ENCODE measurements at places on chromosomes 4 and X.

DNA sequence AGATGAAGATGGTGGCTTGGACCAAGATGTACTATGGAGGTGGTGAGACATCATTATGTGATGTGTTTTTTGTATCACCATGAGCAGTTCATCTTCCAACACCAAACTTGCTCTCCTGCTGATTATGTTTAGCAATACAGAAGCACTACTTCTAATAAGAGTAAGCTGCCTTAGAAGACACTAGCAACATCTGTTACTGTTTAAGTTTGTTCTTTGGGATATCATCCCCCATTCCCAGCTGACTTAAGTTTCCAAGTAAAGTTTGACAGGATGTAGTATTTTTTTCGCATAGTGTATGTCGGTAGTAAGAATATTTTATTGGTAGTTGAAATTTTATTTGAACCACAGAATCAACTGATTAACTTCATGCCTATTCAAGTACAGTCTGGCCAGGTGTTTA, 123.5 kb upstream of the BMPR1B start:
- no peak for DNase-seq

DNA sequence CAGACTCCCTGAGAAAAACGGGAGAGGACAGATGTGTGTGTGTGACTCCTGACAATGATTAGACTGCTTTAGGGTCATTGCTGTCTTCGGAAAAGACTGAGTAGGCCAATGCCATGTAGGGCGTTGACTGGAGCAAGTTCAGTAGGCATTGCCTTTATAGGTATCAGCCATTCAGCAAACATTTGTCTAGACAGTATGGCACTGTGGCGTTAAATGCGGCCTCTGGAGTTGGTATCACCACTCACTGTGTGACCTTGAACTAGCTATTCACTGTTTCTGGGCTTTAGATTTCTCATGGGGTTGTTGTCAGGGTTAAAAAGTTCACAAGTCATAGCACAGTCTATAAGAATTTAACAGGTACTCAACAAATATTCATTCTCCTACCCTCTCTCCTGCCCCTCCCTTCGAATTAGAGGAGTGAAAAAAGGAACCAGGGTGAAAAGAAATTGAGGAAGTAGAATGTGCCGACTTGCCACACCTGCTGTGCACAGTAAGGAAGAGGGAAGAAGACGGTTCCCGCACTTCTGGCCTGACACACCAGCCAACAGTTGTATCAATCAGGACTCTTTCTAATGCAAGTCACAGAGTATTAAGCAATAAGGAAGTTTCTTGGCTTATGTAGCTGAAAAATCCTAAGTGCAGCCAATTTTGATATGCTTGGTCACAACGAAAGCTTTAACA, 83.2 kb upstream of the PLAC8 start:
- DNase-seq = no peak

GRCh38 chr4:120855307-120856001, 67.1 kb downstream of the PRDM5 start:
- no peak for DNase-seq

DNA sequence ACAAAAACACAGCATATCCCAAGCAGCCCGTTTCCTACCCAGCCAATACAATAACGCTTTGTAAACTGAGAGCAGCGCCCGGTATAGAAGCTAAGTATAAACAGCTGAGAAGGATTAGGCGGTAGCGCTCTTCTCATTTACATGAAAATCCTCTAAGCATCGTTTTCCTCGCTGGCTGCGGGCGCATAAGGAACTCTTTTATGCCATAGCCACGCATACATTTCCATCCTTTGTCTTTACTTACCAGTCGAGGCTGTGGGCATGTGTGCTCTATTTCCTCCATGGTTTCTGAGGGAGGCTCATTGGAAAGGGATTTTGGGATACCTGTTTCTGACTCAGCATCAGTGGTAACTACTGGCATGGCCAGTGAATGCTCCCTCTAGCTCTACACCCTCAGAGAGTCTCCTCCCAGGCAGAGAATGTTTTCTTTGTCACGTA, 383 bp downstream of the PCYT1B start:
- DNase-seq = no peak

DNA sequence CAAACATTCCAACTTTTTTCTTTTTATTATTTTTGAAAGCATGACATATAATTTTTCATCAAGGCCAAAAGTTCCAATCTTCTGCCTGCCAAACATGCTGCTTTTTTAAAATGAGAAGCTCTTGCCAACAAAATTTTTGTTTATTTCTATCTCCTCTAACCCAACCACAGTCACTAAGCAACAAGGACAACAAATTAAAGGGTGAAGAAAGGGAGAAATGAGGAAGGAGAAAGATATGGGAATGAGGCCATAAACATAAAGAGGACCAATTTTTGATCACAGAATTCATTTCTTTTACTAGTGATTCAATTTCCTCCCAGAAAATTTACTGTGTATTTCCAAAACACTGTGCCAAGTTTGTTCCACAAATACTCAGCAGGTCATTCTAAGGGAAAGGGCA, 537.0 kb upstream of the DIAPH2 start:
- DNase-seq = no peak

DNA sequence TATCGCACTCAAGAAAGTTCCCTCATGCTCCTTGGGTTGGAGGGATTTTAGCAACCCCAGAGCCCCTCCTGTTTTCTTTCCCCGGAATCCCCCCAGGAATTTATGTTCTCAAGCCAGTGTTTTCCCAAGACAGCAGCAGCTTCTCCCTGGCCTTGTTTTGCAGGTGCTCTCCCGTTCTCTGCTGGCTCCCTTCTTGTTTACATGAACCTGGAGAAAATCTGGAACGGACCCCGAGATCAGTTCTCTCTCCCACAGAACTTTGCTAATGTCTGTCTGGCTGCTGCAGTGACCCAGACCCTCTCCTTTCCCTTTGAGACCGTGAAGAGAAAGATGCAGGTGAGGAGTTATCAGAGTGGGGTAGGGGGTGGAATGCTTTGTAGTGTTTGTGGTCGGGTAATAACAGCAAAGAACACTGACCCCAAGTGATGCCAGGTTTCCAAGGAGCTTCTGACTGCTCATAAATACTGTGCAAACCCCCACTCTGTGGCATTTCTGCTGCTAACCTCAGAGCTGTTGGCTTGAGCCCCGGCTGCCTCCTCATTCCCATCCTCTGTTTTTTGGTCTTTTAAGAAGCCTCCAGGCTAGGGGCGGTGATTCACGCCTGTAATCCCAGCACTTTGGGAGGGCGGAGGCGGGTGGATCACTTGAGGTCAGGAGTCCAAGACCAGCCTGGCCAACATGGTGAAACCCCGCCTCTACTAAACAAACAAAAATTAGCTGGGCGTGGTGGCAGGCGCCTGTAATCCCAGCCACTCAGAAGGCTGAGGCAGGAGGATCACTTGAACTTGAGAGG, 11.1 kb downstream of the SLC25A43 start:
- DNase-seq = peak; percentile 76

DNA sequence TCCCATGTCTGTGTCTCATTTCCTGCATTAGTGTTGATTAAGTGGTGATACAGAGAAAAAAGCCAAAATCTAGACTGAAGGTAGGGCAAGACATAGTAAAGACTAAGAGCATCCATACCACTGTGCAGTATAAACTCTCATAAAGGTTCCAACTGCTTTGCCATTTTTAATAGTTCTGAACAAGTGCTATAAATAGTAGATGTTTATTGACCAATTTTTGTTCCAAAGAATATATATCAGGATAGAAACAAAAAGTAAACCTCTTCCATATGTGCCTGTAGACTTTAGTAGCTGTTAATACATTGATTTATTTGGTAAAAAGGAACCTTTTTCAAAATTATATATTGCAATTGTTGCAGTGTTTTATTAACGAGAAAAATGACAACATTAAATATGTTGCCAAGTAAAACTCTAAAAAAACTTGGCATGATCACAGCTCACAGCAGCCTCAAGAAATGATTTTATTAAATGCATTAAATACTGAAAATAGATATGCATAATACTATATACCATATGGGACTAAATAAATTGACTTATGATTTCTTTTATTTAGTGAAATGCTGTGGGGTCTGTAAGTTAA, 22.3 kb upstream of the AASDH start:
- no peak for DNase-seq

DNA sequence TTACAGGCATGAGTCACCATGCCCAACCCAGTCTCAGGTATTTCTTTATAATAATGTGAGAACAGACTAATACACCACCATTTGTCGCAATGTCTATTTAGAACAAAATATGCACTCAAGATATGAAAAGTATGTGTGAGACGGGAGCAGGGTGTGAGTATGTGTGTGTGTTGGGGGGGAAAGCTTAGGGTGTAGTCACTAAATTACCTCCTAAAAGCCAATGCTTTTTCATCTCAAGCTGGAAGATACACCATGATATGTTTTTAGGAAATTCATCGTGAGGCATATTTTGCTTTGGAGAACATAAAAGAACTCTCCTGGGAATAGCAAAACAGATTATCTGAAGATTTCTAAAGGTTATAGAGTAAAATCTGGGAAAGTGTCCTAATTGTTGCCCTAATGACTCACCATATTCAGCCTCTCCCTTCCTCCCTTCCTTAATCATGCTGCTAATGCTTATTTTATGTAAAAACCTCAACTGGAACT, 262.7 kb downstream of the PDHA2 start:
- no peak for DNase-seq

- DNase-seq = no peak
Measured at GRCh38 chr4:9143421-9144080, 26.7 kb upstream of the FAM90A26 start.

DNA sequence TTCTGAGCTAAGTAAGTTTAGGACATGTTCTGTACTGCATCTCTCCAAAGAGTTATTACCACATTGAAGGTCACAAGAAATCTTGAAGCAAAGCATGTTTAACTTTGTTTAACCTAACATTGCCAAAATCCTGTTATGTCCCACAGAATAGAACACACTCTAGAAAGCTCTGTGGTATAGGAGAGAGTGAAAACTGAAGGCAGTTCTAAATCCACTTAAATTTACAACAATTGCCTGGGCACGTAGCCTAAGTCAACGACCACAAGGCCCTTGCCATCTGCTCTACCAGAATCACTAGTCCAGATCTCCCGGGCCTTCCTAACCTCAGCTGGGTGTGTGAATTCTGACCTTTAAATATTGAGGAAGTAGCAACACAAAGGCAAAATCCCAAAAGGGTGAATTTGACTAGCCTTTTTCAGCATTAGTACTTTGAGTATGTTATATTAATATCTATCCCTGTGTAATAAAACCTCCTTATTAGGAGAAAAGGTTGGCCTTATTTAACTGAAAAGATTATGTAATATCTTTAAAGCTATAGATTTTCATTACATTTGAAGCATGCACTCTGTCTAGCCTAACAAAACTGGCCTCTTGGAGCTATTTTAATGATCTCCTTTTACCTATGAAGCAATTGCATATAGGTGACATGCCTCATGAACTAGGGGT, 4.5 kb upstream of the MAML3 start:
- peak; percentile 63 for DNase-seq

DNA sequence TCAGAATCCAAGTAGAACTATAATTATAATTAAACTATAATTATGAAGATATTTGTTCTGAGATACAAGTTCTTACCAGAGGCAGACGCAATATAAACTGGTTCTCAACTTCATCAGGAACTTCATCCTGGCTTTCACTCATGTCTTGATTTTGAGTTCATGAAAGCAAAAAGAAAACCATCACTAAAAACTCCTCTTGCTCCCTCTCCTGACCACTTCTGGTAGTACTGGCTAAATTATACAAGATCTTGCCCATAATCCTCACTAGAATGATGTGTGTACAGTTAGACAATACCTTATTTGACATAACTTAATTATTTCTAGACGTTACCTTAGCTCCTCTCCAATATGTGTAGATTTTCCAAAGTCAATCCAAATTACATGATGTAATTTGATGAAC, 3.7 kb downstream of the TAF7L start:
- no peak for DNase-seq

DNA sequence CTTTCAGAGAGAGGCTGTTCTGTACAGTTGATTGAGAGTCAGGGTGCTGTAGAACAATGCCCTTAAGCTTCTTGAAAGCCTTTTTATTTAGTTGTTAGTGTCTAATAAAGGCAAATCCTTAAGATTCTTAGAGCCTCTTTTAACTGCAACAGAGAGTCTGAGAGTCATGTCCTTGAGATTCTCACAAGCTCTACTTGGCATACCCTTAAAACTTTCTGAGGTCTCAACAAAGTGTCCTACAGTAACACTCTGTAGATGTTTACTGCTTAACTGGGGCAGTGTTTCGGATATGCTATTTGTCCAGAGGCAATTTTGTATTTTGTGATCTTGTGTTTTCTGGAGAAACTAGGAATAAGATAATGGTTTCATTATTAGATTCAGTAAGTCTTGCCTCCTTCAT, 209.7 kb downstream of the ARHGAP24 start:
- no peak for DNase-seq

DNA sequence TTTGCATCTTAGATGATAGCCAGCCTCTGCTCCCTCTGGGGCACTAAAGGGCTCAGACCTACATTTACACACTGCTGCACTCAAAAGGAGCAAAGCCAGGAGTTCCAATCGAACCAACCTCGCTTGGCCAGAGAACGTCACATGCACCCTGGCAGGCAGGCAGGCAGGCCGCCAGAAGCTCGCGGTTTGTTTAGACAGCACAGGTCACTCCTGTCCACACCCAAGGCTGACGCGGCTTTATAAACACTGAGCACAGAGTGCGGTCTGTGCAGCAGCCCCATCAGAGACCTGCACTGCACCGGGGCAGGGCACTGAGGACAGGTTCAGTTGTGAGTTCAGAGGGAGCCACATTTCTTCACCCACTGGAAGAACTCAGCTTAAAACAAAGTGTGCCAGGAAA, 143.9 kb downstream of the BCOR start:
- DNase-seq = peak; percentile 89

- no peak for DNase-seq
Measured at GRCh38 chrX:77755561-77755960, 30.5 kb downstream of the ATRX start.

DNA sequence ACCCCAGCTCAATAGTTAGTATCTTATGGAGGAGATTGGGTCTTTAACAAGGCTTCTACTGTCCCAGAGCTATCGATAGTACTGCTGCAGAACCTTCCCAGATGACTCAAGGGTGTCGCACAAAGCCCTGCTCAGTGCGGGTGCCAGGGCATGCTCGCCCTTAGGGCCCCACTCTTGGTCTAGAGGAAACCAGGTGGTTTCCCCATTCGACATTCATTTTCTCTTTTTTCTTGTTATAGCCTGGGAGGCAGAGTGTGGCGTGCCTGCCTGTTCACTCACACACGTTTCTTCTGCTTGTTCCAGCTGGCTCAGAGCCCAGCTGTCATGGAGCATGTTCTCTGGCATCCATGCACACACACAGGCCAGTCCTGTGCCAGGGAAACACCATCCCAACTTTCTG, 144.5 kb downstream of the SMIM20 start:
- DNase-seq = peak; percentile 87

- DNase-seq = no peak
Measured at GRCh38 chr4:47551682-47552081, 66.6 kb downstream of the ATP10D start.

All from body of pancreas (tissue), 4 donors.